ELR (cell line): ENCODE measurements at places on chromosomes 12 and 14.

GRCh38 chr14:70514168-70515069, 20.4 kb downstream of the ADAM20 start:
- DNase-seq: peak; percentile 11

DNA sequence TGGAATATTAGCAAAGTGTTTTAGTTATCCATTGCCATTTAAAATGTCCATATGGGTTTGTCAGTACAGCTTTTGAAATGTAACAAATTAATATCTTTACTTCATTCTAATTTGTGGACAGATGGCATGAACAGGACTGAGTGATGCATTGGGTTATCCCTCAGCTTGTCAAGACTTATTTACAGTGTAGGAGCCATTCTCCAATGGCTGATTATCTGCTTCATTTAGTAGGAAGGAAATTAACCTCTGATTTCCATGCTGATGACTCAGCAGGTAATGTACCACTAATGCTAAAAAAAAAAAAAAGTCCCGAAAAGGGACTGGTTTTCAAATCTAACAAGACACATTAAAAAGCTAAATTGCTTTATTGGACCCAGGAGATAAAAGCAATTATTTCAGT, 1149.0 kb upstream of the USP15 start:
- no peak for DNase-seq

- no peak for DNase-seq
Observed at GRCh38 chr12:47105914-47106674, 26.3 kb upstream of the AMIGO2 start.

GRCh38 chr12:32519047-32519446, 119.7 kb downstream of the FGD4 start:
- no peak for DNase-seq

GRCh38 chr14:76121089-76121748, 30.5 kb upstream of the GPATCH2L start:
- DNase-seq: no peak

GRCh38 chr14:55722054-55722453, 142.0 kb downstream of the KTN1 start:
- DNase-seq: no peak

GRCh38 chr14:75252254-75252837, 26.3 kb upstream of the FOS start:
- no peak for DNase-seq

- peak; percentile 17 for DNase-seq
Observed at GRCh38 chr14:64725879-64726584, 21.8 kb downstream of the PLEKHG3 start.

GRCh38 chr12:116159593-116160200, 117.8 kb downstream of the MED13L start:
- no peak for DNase-seq

DNA sequence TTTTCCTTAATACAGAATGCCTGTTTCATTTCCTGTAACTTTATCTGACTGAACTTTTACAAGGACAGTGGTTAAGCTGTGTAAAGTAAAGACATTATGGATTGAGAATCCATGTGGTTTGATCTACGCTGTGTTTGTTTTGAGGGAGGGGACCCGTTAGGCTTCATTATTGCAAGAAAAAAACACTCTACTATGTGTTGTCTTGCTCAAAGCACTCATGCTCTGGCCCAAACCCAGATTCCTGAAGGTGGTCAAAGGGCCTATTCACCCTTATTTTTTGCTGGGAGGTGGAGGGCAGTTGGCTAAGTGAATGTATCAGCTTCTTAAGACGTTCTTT, 11.9 kb downstream of the RNF10 start:
- no peak for DNase-seq

GRCh38 chr12:4224206-4224889, 49.2 kb upstream of the CCND2 start:
- DNase-seq: no peak

GRCh38 chr14:64860039-64860438, 19.7 kb downstream of the SPTB start:
- no peak for DNase-seq

DNA sequence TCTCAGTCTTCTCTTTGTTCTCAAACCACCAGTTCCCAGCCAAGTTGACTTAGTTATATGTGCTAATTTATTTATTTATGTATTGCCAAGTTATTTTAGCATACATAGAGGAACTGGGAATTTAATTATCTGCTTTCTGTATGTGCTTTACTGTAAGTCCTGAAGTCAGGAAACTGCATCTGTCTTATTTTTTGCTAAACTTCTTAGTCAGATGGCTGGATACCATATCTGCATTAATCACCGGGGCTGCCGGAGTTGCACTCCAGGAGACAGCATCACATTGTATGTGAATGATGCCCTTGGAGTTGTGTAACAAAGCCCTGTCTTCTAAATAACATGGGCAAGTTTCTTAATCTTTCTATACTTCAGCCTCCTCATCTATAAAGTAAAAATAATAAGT, 96.2 kb downstream of the MON2 start:
- peak; percentile 39 for DNase-seq

- DNase-seq: peak; percentile 1
Observed at GRCh38 chr12:20653871-20654270, 41.3 kb upstream of the SLCO1C1 start.

DNA sequence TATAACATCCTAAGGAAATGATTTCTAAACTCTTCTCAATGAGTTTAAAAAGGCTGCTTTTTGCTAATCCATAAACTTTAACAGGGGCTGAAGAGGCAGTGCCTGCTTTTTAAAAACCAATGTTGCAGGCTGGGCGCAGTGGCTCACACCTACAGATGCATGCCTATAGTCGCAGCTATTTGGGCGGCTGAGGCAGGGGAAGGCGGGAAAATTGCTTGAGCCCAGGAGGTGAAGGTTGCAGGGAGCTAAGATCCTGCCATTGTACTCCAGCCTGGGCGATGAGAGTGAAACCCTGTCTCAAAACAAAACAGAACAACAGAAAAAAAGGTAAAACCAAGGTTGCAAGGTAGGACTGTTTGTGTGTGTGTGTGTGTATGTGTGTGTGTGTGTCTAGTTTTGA, 531.2 kb downstream of the DIO2 start:
- no peak for DNase-seq
